ENCODE measurements at places on chromosomes 11 and 22.

GRCh38 chr22:19615867-19616581, 91.8 kb upstream of the CLDN5 start:
- DNase-seq: no peak

- no peak for DNase-seq
These were observed 12.1 kb downstream of the SERGEF start for GRCh38 chr11:18000760-18001159.

- DNase-seq: no peak
These were observed 42.8 kb upstream of the NUP50 start for GRCh38 chr22:45120931-45121330.

DNA sequence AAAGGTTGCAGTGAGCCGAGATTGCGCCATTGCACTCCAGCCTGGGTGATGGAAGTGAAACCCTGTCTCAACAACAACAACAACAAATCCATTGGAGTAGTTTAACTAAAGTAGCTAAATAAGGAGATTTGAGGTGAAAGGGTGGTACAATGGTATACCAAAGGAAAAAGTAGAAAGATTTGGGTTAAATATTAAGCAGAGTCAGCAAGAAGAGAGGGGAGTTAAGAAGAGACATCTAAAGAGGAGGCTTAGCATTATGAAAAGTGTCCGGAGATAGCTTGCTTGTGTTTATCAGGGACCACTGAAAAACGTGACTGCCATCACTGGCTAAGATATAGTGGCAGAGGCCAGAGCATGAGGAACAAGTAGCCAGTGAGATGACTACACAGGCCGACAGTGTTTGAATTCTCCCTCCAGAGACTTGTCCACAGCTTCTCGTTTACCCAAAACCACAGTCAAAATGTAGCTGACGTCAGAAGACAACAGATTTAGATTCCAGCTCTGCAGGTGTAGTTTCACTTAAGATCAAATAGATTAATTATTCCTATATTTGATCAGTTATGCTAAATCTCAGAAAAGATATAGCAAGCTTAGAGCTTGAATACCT, 32.6 kb upstream of the GRK2 start:
- no peak for DNase-seq

DNA sequence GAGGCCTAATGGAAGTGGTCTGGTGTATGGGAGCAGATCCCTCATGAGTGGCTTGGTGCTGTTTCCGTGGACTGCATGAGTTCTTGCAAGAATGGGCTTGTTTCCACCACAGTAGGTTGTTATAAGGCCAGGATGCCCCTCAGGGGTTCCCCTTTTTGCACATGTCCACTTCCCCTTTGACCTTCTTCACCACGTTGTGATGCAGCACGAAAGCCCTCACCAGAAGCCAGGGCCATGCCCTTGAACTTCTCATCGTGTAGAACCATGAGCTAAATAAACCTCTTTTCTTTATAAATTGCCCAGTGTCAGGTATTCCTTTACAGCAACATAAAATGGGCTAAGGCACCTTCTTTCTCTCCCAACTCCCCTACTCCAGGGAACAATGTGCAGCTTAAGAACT, 2.8 kb upstream of the NARS2 start:
- DNase-seq: no peak

GRCh38 chr11:3969613-3970012, 114.1 kb downstream of the STIM1 start:
- no peak for DNase-seq

- DNase-seq: no peak
These were observed 81.7 kb downstream of the PRCP start for GRCh38 chr11:82818409-82819043.

GRCh38 chr11:131790586-131790985, 420.2 kb downstream of the NTM start:
- no peak for DNase-seq

DNA sequence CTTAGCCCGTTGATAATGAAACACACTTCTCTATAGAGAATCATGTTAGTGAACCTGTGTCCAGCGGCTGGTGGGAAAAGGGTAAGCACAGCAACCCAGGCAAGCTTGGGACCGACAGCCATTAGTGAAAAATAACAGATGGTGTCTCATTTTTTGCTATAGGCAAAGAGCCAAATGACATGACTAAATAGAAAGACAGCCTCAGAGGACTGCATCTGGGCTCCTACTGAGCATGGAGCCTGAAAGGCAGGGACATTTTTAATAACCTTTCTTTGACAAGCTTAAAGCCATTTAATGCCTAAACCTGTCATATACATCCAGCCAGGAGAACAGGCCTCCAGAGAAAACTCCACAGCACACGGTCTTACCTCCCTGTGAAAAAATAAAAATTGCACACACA, 67.0 kb downstream of the FANCF start:
- DNase-seq: no peak

- DNase-seq: no peak
These were observed 23.4 kb upstream of the BDNF start for GRCh38 chr11:27723687-27724086.

DNA sequence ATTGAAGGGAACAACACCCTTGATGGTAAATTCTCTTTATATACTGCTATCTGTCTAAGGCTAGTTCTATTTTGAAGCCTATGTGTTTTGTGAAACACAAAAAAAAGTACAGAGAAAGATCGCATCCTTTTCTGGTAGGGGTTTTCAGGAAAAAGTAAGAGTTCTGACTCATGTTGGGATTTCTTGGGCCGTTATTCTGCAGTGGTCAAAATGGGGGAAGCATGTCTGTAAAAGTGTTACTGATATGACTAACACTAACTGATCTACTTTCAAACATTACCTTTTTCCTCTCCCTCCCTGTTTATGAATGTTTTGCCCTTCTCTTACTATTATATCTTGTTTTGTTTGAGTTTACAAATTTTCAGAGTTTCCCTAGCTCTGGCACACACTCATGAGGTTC, 53.9 kb downstream of the CTNND1 start:
- no peak for DNase-seq

DNA sequence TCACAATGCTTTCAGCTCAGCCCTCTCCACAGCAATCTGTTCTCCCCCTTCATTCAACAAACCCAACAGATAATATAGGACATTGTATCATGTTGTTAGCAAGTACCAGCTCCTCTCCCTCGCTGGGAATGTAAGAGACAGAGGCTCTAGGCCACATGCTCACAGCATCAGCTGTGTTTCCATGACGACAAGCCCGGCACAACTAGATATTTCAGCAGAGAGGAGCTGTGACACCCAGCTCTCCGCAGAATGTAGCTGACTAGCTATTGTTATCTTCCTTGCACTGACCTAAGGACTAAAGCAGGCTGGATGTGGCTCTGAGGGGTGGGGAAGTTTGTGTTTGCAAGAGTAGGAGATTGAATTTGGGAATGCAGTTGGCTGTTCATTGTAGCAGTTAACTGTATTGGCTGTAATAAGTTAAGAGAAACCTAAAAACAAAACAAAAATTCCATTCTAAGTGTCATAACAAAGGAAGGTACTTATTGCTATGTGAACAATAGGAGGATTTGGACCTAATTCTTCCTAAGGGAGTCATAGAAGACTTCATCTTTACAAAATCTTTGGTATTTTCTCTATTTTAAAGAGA, 28.0 kb upstream of the RRAS2 start:
- no peak for DNase-seq

- no peak for DNase-seq
These were observed 123.1 kb downstream of the ARHGAP42 start for GRCh38 chr11:100810146-100810545.

GRCh38 chr11:101563166-101563565, 20.6 kb downstream of the TRPC6 start:
- no peak for DNase-seq

- no peak for DNase-seq
These were observed 44.0 kb upstream of the OPCML start for GRCh38 chr11:133576351-133576750.

GRCh38 chr22:48897645-48898370, 929.9 kb downstream of the BRD1 start:
- no peak for DNase-seq

GRCh38 chr11:68855205-68855981, 13.7 kb upstream of the CPT1A start:
- no peak for DNase-seq

GRCh38 chr11:35436581-35437250, 17.4 kb upstream of the SLC1A2 start:
- no peak for DNase-seq

DNA sequence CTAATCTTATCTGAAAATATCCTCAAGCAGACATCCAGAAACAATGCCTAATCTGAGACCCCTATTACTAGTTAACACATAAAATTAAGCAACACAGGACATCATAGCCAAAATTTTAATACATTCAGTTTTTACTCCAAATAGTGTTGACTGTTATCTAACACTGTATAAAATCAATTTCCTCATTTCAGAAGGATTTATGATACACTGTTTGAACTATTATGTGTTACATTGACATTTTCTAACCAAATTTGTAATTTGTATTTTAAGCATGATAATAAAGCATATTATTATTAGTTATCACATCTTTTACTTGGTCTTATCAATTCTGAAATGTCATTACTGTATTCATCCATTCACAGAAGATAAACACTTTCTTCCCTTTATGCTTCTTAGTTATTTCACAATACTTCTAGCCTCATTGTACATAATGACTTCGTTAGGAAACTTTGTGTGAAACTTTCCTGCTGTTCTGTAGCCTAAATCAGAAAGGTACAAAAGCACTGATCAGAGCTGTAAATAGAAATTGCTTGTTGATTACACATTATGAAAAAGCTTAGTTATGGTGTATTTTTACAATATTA, 1248.9 kb downstream of the JRKL start:
- no peak for DNase-seq

- peak; percentile 8 for DNase-seq
These were observed 4.5 kb upstream of the TIMP3 start for GRCh38 chr22:32796865-32797573.

- no peak for DNase-seq
These were observed 5.0 kb upstream of the SH3BP1 start for GRCh38 chr22:37634417-37634924.

DNA sequence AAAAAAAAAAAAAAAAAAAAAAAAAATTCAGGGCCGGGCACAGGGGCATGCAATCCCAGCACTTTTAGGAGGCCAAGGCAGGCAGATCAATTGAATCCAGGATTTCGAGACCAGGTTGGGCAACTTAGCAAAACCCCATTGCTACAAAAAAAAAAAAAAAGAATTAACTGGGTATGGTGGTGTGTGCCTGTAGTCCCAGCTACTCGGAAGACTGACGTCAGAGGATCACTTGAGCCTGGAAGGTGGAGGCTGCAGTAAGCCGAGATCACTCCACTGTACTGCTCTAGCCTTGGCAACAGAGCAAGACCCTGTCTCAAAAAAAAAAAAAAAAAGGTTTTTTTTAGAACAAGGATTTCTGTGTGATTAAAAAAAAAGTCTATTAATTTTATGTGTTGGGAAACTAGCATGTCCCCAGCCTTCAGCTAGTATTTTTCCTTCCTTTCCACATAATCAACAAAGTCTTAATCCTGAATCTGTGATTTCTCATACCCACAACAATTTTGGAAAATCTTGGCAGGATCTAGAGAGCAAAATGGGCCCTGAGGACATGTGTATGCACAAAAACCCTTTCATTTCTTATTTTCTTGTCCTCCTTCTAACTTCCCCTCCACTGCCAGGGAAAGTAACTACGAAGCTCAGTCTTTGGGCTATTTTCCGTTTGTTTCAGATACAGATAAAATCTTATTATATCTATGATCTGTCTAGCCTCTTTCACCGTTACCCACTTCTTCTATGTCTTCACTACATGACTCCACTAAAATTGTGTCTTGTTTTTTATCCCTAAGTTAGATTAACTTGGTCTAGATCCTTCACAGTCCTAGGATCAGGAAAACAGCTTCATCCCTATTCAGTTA, 5.7 kb upstream of the AMBRA1 start:
- DNase-seq: no peak

GRCh38 chr11:64058494-64058893, 22.8 kb downstream of the FLRT1 start:
- no peak for DNase-seq
